Mucosa of gallbladder (tissue), 1 donor: ENCODE measurements at places on chromosomes 1 and 21. TPM values are rescaled to one million over a fixed set of nuclear protein-coding genes. Genes with fewer than 3 reads are reported as not detected.

GRCh38 chr1:175530622-175531375 lies 212.6 kb downstream of the TNR start:
- no peak for DNase-seq

DNA sequence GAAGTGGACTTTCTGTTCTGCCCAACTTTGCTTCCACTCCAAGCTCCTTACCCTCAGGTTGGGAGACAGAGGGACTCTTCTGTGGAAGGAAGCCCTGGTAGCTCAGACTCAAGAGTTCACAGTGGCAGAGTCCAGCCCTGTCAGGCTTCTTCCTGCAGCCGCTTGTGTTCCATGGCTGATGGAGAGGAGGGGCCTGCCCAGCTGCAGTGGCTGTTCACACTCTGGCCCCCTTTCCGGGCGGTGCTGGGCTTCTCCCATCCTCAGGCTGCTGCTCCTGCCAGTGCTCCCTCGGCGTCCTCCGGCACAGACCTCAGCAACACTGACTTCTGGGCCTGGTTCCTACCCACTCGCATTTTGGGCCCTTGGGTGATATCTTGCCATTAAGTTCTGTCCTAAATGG lies 4.0 kb downstream of the KRTAP10-1 start:
- no peak for DNase-seq

GRCh38 chr1:216614011-216614934 lies 109.0 kb downstream of the ESRRG start:
- DNase-seq, result no peak

DNA sequence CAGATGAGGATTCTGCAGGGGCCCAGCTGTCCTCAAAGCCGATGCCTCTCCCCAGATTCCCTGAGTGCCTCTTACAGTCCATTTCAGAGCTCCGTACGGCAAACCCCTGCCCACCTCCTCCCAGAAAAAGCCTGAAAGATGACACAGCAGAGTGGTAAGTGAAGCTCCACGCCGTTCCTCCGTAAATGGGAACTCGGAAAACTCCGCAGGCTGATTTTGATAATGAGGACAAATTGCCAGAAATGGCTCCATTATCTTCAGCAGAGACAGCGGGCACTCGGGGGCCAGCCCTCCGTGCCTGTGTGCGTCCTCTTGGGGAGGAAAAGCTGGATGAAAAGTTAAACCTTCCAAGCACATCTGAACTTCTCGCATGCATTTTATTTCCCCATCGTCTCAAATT lies 81.1 kb downstream of the NPHP4 start:
- DNase-seq, result no peak

The SPATA45 gene
- 0.60 TPM for total RNA-seq

- no peak for DNase-seq
Observed at GRCh38 chr21:25421321-25422028, 185.8 kb downstream of the MRPL39 start.

GRCh38 chr21:41923186-41923585 lies 30.6 kb downstream of the C2CD2 start:
- DNase-seq, result no peak

The VPS26C gene
- total RNA-seq, result 48.2 TPM

The OR2T35 gene
- total RNA-seq, result not detected

DNA sequence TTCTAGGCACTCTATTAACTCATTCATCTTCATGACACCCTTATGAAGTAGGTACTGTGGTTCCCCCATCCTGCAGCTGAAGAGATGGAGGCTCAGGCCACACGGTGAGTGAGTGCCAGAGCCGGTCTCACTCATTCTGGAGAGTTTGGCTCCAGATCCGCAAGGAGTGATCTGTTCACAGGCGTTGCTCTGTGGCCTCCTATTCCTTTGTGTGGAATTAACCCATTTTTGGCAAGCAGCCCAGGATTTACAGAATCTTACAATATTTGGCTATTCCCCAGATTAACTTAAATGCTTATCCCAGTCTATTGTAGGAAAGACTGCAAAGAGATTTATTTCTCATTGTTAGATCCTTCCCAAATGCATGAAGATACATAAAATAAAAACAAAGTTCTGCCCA lies 29.6 kb downstream of the KIAA0040 start:
- DNase-seq, result no peak

DNA sequence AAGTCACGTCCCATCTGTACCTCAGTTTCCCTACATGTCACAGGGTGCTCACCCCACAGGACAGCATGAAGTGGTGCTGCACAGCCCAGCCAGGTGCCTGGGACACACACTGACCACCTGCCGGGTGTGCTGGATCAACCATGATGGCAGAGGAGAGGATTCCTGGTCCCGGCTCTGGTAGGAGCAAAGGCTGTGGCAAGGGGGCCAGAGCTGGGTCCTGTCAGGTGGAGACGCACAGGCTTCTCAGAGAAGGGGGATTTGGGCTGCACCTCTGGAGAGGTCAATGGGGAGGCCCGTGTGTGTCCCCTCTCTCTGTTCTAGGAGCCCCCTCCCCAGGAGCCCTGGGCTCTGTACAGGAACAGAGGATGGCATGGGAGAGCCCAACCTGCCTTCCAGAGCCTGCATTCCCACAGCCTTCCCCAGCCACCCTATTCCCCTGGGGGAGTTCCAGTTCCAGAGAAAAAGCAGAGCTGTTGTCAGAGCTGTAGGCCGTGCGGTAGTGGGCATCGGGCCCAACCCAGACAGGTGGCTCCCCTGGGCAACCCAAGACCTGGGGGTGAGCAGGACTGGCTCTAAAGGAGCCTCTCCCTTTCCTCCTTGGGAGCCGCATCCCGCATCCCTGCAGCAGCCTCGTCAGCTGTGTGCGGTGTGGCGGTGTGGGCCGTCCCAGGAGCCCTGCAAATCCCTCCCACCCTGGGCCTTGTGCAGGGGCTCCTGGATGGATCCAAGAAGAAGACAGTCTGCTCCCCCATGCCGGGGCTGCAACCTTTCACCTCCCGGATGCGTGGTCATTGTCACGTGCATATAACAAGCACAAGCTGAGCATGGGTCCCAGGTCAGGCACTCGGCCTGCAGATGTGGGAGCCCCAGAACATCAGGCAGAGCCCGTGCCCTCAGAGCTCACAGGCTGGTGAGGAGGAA lies 2.9 kb upstream of the TFF3 start:
- no peak for DNase-seq

DNA sequence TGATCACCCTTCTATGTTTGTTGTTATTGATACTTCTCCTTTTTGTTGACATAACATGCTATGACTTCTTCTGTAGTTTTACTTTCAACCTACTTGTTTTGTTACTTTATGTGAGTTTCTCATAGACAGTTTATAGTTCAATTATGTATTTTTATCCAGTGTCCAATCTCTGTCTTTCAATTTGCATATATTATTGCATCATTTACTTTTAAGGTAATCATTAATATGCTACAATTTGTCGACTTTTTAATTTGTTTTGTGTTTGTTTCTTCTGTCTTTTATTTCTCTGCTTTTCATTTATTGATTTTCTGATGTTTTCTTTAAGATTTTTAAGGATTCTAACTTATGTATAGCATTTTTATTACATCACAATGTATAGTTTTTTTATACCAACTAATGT lies 10.3 kb downstream of the OR13G1 start:
- DNase-seq, result no peak
